ENCODE measurements at places on chromosomes 7 and 10.
A peak's percentile ranks its signal among the peaks of the same experiment; 100 is the strongest.

DNA sequence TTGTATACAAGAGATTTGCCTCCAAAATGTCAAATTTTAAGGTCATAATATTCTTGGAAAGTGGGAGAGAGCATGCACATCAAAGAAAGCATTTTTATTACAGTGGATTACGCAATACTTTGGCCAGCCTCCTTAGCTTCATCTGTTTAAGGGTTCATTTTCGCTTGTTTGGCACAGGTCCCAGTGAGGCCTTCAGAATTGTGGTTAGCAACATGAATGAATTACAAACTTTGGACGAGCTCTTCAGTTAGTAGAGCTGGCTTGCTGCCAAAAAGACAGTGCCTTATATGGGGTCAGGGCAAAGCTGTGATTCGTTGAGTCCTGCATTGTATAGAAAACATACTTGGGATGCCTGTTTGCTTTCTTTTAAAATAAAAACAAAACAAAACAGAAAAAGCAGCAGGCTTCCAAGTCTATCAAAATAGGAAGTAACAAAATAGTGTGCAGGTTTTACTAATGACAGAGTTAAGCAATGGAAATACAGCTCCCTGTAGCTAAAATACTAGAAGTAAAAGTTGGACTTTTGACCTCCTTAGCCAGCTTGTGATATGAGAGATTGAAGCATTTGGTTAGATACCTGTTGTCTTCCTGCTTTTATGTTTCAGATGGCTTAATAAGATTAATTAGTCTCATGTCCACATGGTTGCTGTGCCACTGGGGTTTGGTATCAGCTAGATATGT is 190.8 kb downstream of the MLLT10 start:
- no peak overlapping the region for H3K4me3 ChIP-seq
- H3K27ac ChIP-seq: peak overlapping the region; percentile 87
- H3K36me3 ChIP-seq: peaks cover 41% of the 10 kb centered on the region
- no peaks in the 10 kb centered on the region for H3K27me3 ChIP-seq
- DNase-seq: peak; percentile 61

GRCh38 chr10:63819753-63820329 is 298.6 kb downstream of the REEP3 start:
- H3K4me1 ChIP-seq: no peaks in the 10 kb centered on the region
- DNase-seq: peak; percentile 62
- no peaks in the 10 kb centered on the region for H3K36me3 ChIP-seq

DNA sequence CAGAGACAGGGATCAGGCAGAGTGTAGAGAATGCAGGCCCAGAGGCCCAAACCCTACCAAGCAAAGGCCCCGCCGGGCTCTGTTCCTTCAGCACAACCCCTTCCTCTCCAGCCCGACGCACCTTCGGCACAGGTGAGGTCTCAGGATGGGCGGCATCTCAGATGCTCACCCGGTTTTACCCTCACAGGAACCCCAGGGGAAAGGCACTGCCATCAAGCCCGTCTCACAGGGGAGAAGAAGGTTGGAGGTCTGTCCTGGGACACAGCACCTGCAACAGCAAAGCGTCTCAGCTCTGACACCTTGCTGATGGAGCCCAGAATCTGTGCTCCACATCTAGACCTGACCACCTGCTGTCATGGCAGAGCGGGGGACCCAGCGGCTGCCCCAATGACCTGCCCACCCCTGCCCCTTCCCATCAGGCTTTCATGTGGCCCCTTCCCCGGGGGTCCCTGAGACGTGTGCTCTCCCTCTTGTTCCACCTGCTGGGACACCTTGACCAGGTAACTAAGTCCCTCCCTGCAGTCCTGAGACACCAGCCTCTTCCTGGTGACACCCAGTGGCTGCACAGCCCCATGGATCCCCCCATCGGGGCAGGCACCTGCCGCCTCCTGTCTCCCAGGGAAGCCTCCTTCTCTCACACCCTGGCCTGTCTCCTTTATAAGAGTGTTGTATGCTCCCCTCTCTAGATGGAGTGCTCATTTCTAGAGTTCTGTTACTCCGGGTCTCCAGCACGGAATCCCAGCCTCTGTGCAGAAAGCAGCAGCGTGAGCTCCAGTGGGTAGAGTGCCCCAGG is 315.6 kb downstream of the DNAJB6 start:
- peak; percentile 31 for DNase-seq
- no peaks in the 10 kb centered on the region for H3K36me3 ChIP-seq
- no peaks in the 10 kb centered on the region for H3K27me3 ChIP-seq
- H3K4me3 ChIP-seq: no peak overlapping the region

- H3K27ac ChIP-seq: no peak overlapping the region
- no peaks in the 10 kb centered on the region for H3K4me1 ChIP-seq
- DNase-seq: no peak
Observed at GRCh38 chr10:74262856-74263255, 111.8 kb downstream of the ADK start.

DNA sequence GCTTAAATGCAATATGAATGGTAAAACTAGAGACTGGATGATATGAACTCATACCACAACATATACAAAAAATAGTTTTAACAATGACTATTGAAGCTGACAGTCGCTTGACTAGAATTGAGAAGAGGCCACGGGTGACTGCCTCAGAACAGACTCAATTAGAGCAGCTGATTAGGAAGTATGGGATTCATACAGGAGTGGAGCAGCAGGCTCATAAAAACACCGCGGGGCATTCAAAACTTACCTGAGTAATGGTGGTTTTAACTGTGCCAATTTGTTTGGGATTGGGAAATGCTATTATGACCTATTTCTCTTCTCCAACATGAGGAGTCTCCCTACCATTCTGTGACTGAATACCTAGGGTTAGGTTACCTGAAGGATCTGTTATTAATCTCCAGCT is 2.1 kb downstream of the CADPS2 start:
- no peak for DNase-seq
- H3K4me3 ChIP-seq: no peak overlapping the region
- no peaks in the 10 kb centered on the region for H3K36me3 ChIP-seq
- no peak overlapping the region for H3K27ac ChIP-seq
- peaks cover 47% of the 10 kb centered on the region for H3K27me3 ChIP-seq
